ENCODE measurements at places on chromosomes 2 and 18. TPM values are rescaled to one million over a fixed set of nuclear protein-coding genes. Genes with fewer than 3 reads are reported as not detected.

TNFAIP6 gene
- total RNA-seq, result not detected

DNA sequence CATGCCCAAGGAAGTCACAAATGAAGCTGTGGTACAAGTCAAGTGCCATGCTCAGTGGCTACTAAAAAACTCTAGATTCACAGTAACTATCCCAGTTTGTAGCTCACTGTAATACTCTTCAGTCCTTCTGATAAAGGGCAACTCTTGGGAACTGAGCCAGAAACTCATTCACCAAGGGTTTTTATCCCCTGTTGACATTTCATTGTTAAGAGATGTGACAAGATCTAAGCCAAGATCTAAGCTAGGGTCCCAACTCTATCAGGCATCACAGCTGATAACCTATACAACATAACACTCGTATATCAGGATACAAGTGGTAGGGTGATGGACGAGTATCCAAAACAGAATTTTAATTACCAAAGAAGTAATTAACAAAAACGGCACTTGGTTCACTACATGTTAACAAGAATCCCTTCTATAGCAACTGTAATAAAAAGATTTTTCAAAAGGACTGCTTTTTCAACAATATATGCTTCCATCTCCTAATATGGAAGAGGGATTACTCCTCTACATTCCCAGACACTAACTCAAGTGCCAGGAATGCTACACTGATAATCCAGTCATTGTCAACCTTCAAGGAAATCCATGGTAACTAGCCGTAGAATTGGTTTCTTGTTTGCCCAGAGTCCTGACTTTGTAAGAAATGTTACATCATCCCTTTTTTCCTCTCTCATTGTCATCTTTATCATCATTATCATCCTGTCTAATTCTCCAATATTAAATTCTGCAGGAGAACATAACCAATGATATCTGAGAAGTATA is 111.7 kb downstream of the CDH2 start:
- no peak for DNase-seq

DNA sequence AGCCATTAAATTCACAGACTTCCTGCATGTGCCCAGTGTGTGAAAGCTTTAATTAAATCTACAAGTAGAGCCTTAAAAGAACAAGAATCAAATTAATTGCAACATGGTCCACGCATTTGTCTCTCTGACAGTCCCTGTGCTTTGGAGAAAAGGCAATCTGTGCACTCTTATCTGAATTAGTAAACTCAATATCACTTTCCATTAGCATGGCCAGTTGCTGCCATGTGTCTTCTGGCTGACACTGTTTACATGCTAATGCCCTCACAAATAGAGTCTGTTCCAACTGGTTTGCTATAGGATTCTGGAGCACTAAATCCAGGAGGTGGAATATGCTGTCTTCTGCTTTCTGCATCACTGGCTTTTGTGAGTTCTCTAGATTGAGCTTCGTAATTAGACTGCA is 434.5 kb upstream of the RAB12 start:
- no peak for DNase-seq

DNA sequence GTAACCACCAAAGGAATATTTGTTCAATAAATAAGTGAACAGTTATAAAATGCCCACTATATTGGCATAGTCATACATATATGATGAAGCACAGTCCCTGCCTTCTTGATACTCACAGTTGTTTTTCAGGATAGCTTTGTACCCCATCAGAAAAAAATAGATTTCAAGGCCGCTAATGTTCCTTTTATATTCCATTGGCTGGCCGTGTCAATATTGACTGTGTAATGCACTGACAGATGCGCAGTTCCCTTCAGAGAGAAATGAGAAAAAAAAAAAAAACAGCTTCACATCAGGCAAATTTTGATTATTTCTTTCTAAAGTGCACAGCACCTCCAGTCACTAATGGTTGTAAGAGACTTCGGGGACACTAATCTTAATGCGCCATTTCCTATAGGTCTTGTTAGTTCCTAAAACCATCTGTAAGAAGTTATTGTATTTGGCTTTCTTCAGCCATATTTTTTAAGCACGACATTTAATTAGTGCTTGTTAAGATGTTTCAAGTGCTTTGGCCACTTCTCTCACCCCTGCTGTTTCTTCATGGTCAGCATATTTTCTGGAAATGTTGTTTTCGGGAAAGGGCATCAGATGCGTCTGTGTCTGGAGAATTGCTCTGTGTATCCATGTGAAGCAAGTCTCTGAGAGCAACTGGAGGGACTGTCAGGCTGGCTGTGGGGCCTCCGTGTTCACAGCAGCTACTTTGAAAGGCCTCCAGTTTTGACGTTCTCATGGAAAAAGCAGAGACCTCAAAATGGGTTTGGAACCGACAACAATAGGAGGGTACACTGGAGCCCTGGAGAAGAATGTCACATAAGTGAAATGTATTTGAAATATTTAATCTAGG is 378.3 kb downstream of the MTX2 start:
- no peak for DNase-seq

GRCh38 chr2:235493775-235494715 is at the start of gene AGAP1:
AGAP1 (plus strand) TSS chr2:235494043.
- DNase-seq, result no peak
